ENCODE measurements at places on chromosomes 12 and 14.

DNA sequence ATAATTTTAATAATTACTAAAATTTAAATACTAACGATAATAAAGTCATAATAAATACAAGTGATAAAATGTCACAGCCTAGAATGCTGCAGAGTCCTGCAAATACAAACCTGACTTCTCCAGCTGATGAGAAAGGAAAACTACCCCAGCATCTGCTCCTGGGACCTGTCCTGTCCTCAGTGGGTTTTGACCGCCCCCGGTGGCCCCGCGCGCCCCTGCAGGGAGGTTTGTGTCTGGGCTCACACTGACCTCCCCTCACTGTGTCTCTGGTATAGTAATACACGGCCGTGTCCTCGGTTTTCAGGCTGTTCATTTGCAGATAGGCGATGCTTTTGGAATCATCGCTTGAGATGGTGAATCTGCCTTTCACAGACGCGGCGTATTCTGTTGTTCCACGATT lies 1139.4 kb downstream of the TMEM121 start:
- no peak for DNase-seq

DNA sequence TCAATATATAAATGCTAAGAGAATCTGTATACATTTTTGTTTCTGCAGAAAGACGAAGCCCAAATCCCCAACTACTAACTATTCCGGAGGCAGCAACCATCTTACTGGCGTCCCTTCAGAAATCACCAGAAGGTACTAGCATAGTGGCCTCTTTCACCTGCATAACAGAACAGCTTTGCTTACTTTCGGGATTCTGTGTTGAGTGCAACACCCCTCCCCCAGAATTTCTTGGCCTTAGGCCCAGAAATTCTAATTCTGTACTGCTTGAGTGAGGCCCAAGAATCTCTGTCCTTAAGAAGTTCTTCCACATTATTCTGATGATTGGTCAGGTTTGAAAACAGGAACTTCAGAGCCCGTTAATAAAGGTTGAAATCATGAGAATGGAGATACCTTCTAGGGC lies 2.9 kb downstream of the SPX start:
- DNase-seq = no peak

GRCh38 chr12:39989501-39989900 lies 116.4 kb downstream of the SLC2A13 start:
- DNase-seq = no peak

DNA sequence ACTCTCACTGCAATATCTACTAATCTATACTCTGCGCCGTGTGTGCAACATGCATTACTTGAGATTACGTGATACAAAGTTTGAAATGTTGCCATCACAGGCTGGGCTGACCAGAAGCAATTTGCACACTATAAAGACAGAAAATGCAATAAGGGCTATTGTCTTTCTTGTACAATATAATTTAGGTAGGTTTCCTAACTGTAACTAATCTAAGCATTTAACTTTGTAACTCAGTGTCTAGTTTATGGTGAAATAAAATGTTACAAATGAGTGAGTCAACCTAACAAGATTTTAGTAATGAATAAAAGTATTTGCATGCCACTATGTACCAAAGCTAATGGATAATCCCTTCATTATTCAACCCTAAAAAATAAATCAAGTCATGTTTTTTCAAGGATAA lies 57.8 kb downstream of the LRP6 start:
- DNase-seq = no peak

- no peak for DNase-seq
Observed at GRCh38 chr12:6312529-6313325, 2.2 kb downstream of the PLEKHG6 start.

DNA sequence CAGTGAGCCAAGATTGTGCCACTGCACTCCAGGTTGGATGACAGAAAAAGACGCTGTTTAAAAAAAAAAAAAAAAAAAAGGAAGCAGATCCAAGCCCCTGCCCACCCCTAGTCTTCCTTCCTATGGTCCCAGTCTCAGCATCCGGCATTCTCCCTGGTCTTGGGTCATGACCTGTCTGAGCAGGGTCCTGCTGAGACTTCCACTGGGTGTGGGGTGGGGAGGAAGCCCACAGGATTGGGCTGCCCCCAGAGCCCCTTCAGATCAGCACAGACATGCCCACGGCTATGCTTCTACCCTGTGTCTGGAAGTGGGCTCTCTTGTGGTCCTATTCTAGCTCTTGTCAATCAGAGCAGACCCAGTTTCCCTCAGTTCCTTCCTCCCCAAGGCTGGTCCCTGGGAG lies 12.6 kb upstream of the PLEK2 start:
- DNase-seq = no peak

DNA sequence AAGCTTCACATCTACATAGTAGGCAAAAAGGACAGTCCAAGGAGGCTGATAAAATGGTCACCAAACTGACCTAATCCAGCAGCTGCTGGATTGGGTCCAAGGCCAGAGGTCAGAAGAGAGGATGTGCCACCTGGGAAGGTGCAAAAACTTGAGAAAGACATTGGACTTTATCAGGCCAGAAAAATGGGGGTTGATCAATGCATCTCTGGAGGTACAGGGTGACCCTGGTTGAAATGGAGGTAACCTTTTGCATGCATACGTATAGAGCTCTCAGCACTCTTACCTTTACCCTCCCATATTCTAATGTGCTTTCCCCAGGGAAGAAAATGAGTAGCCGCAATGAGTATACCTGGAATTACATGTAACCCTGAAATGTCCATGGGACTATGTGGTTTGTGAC lies 16.0 kb downstream of the BTG1 start:
- DNase-seq = no peak

DNA sequence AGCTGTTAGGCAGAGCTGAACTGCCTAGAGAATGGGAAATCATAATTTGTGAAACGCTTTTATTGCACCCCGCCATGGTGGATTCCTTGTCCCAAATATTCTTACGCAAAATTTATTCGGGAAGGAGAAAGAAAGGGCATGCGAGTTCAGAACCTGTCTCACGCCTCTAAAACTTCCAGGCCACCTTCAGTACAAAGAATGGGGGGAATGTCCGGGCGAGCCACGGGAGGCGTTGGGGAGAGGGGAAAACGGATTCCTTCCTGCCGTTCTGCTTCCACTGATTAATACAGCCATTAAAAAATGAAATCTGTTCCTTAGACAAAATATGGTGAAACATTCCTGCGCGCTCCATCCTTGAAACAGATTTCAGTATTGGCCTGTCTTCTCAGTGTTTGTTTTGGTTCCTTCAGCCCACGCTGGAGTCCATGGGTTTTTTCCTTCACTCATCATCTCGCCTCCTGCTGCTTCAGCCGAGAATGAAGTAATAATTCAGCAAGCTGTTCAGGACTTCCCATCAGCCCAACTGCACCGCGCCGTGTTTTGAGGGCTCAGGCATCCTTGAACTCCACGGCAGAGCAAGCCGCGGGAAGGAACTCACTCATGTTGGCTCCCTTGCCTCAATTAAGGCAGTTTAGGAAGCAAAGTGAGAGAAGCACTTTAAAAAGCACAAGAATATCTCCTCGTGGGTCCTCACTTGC lies 47.7 kb upstream of the CDKN3 start:
- DNase-seq = no peak

DNA sequence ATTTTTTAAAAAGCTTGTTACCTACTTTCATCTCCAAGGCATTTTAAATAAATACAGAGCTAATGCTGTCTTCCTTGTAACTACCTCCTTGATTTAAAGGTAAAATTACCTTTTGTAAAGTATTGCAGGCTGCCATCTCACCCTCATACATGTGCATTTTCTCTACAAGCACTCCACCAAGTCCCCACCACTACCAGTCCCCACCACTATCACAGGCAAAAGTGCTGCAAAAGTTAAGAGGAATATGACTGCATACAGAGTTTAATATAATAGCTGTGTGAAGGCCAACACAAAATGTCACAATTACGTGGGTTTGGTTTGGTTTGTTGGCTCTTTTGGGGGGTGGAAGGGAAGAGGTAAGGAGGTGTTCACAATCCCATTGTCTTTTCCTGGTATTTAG lies 9.6 kb downstream of the SIX1 start:
- DNase-seq = no peak

DNA sequence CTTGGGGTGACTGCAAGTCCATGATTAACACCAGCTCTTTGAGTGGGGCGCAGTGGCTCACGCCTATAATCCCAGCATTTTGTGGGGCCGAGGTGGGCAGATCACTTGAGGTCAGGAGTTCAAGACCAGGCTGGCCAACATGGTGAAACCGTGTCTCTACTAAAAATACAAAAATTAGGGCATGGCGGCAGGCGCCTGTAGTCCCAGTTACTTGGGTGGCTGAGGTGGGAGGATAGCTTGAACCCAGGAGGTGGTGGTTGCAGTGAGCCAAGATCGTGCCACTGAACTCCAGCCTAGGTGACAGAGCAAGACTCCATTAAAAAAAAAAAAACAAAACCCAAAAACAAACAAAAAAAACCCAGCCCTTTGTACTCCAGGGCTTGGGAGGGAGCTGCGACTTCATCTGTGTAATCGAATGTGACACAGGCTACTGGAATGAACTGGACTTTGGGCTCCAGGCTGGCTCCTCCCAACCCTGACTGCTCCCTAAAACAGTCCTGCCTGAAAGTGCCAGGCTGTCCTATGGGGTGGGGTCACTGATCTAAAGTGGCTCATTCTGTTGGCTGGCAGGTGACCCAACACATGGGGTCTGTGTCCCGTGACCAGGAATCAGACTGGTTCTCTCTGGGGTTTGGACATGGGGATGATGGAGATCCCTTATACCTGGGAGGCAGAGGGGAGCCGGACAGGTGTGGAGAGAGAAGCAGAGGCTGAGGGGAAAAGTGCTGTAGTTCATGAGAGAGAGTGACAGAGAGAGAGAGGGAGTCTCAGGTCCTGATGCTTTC lies 9.3 kb upstream of the C12orf43 start:
- DNase-seq = no peak

DNA sequence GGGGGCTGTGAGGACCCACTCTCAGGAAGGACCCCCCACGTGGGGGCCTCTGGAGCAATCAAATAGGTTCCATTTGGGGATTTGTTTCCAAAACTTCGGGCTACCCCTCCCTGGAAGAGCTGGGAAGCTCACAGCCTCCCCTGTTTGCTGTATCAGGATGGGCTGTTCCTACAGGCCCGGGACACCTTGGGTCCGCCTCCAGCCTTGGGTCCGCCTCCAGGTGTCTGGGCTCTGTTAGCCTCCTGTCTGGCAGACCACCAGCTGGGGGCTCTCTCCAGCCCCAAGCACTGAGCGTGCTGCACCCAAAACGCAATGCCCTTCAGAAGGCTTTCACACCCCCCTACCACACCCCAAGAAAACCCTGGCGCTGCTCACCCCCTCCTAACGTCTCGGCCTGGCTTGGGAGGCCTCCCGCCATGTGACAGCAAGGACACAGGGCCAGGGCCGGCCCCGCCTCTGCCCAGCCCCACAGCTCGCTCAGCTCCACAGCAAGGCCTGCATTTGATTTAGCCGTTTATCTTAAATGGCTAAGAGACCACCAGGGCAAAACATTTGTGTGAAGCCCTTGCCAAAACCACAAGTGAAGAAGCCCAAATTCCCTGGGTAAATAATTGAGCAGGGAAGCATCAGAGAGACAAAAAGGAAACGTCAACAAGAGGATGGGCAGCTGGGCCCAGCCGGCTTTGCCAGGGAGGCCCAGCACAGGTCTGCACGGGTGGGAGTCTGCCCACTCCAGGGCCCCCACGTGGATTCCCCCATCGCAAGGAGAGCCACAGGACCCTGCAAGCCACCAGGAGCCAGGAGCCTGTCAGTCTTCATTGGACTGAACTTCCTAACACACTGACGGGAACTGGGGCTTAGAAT lies 39.9 kb downstream of the BCL11B start:
- no peak for DNase-seq

GRCh38 chr14:31895646-31896045 lies 181.5 kb upstream of the ARHGAP5 start:
- no peak for DNase-seq

Measured in COR-L47 (cell line).